Activated CD4-positive, alpha-beta T cell treated with anti-CD3 and anti-CD28 coated beads for 36 hours (primary cell): ENCODE measurements at places on chromosomes 3 and 15. TPM values are rescaled to one million over a fixed set of nuclear protein-coding genes. Genes with fewer than 3 reads are reported as not detected.
A peak's percentile ranks its signal among the peaks of the same experiment; 100 is the strongest.

SCN11A gene
- total RNA-seq = 0.07 TPM

EIF4G1 gene
- total RNA-seq = 479 TPM

SLC27A2 gene
- total RNA-seq = 20.7 TPM

TERB2 gene
- not detected for total RNA-seq

TM4SF1 gene
- total RNA-seq = not detected

ATP8B4 gene
- 5.1 TPM for total RNA-seq

PGBD4 gene
- total RNA-seq = 2.4 TPM

FGF7 gene
- total RNA-seq = not detected

GHSR gene
- total RNA-seq = not detected

NSUN3 gene
- total RNA-seq = 15.4 TPM

DNA sequence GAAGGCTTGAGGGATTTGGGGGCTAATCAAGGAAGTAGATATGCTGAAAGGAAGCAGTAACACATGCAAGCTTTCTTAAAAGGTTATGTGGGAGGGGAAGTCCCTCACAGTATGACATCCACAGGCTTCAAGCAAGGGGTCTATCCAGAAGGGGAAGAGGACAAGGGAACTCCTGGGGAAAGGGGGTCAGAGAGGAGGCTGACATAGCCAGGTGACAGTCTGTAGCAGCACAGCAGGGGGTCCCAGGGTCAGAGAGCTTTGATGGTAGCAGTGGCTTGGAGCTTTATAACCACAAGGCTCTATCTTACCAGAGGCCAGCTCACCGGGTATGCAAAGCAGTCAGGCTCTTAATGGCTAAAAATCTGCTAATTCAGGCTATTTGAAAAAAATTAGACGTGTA lies 150.6 kb upstream of the NSMCE3 start:
- DNase-seq = no peak

DNA sequence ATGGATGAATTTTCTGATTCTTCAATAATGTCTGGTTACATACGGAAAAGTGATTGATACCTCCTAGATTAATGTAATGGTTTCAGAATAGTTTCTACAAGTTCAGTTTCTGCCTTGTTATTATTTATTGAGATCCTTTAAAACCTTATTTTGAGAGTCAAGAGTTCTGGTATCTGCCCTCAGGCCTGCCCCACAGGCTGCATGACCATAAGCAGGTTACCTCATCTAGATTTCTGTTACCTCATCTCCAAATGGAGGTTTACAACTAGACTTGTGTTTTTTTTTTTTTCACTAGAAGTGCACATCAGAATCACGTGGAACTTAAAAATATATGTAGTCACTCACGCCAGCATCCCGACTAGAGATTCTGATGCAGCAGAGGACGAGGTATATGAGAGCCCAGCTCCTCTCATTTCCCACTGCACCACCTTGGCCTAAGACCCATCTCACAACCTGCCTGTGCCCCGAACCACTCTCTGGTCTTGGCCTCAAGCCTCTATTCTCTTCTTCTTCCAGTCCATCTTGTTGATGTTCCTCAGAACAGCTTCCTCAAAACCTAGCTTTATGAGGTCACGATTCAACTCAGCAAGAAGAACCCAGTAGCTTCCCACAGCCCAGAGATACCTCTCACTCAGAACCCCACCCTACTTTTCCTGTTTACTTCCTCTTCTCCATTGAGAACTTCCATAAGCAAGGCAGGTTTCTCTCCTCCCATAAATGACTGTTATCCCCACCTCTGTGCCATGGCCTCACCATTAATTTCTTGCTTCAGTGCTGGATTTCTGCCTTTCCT lies 353.4 kb downstream of the CHST2 start:
- DNase-seq = no peak

GRCh38 chr15:76196269-76197231 lies 114.7 kb downstream of the ETFA start:
- no peak for DNase-seq

DNA sequence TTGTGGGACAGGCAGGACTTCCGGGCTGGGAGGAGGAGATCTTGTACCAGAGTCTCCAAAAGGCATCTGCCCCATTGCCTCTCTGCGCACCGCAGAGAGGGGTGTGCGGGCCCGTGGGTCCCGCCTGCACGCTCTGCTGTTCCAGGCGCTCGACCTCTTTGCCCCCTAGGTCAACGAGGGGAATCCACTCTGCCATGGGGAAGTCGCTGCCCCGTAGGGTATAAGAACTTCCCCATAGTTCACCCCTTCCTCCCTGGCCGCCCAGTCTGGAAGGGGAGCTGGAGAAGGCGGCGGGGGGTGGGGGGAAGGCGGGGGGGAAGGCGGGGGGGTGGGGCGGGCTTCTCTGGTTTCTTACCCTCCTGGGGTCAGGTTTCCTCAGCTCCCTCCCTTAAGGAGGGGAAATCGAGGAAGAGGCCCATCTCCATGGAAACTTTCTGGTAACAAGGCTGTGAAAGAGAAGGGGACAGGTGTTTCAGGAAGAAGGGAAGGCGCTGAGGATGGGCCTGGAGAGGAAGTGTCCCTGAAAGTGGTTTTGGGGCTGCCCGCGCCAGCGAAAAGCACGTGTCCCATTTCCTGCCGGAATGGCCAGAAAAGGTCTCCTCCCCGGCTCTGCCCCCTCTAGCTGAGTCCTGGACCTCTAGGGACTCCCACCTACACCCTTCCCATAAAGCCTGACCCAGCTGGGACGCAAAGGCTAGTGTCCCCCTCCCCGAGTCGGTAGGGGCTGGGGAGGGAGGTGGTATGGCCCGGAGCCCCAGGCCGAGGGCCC lies 27.5 kb downstream of the NR1I2 start:
- DNase-seq = peak; percentile 30

DNA sequence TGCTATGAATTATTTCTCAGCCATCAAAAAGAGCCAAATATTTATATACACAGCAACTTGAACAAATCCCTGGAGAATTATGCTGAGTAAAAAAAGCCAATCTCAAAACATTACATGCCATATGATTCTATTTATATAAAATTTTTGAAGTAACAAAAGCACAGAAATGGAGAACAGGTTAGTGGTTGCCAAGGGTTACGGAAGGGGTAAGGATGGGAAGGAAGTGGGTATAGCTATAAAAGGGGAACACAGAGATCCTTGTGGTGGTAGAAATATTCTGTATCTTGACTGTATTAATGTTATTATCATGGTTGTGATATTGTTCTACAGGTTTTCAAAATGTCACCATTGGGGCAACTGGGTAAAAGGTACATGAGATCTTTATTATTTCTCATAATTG lies 62.3 kb upstream of the ASB14 start:
- no peak for DNase-seq

GRCh38 chr3:138065949-138066348 lies 49.5 kb downstream of the DZIP1L start:
- DNase-seq = peak; percentile 38

GRCh38 chr3:171812811-171813210 lies 2.5 kb upstream of the PLD1 start:
- DNase-seq = no peak

GRCh38 chr3:4528819-4529600 lies 35.9 kb downstream of the ITPR1 start:
- DNase-seq = no peak

- DNase-seq = no peak
These were observed 244.2 kb upstream of the EPHA3 start for GRCh38 chr3:88863196-88863595.

GRCh38 chr3:58952128-58952917 lies 97.5 kb downstream of the CFAP20DC start:
- DNase-seq = no peak
